SW 1271 (cell line): ENCODE measurements at places on chromosomes 2 and 18.

- DNase-seq: no peak
Observed at GRCh38 chr2:170377500-170378207, 199.7 kb downstream of the MYO3B start.

DNA sequence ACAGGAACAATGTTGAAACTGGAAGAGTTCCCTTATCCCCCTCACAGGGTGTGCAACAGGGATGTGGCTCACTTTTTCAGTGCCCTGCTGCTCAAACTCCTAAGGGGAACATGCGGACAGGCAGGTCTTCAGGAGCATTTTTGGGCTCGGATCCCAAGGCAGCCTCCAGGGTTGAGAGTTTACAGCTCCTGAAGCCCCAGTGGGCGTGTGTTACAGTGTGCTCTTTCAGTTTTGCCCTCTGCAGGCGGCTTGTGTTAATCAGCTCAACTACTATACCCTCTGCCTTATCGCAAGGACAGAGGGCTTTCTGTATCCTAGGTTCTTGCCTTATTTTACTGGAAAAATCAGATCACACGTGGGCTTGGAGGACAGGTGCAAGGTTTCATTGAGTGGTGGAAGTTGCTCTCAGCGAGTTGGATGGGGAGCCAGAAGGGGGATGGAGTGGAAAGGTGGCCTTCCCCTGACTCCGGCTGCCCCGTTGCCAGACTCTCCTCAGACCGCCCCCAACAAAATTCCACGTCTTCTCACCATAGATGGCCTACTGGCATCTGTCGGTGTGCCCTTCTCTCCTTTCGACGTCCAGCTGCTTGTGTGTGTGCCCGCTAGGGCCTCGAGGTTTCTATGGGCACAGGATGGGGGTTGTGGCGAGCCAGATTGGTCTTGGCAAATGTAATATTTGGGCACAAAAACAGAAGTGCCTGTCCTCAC lies 541.9 kb downstream of the TMX3 start:
- no peak for DNase-seq

DNA sequence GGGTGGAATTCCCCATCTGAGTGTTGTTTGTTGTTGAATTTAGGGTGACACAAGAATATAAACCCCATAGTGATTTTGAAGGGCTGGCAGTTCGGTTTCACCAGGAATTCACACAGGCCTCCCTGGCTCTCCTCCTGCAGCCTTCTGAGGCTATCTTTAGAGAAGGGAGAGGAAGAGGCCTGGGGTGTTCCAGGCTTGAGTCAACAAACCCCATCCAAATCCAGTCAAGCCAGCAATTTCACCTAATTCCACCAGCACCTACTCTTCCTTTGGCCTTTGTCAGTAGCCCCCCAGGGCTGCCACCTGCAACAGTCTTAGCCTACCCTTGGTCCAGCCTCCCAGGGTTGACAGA lies 32.0 kb downstream of the MARCHF4 start:
- DNase-seq: no peak

GRCh38 chr18:35142275-35142615 lies 98.6 kb upstream of the ZNF397 start:
- no peak for DNase-seq

DNA sequence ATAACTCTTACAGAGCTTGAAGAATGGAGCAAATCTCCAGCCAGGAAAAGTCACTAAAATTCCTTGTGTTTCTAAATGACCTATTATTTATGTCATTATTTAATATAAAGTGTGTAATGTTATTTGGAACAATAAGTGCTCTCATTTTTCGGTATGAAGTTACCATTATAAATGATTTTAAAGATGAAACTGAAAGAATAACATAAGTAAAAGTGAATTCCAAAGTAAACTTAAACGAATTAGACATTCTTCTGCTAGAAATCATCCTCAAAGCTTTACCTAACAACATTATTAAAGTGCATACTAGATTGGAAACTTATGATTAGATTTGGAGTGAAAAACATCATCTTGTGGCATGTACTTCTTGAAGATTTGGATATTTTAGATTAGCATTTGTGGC lies 897.2 kb upstream of the CDH2 start:
- no peak for DNase-seq

DNA sequence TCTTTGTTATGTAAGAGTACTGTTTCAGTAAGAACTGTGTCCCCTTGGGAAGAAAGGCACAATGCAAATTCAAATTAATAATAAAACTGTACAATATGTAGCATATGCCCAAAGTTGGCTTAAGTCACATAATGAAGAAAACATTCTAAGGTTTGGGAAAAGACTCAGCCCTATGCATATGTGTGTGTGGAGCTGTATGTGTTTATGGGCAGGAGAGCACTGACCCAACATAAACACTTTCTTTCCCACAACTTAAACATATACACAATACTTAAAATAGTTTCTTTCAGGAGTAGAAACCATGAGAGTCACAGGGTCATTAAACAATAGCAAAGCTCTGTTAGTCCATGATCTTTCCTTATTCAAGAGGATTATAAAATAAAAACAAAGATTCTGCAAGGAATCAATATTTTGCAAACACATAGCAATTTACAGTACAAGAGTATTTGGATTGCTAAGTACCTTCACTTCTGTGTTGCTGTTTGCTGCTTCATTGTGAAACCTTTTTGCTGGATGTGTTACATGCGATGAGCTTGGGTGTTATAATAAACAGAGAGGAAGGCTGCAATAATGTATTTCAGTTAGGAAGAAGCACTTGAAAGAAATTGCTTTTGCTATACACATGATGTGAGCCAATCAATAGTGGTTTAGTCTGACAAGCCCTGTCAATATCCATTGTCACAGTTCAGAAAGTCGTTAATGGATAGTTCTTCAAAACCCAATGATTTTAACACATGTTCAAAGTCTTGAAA lies 347.3 kb downstream of the ARHGAP15 start:
- DNase-seq: no peak

DNA sequence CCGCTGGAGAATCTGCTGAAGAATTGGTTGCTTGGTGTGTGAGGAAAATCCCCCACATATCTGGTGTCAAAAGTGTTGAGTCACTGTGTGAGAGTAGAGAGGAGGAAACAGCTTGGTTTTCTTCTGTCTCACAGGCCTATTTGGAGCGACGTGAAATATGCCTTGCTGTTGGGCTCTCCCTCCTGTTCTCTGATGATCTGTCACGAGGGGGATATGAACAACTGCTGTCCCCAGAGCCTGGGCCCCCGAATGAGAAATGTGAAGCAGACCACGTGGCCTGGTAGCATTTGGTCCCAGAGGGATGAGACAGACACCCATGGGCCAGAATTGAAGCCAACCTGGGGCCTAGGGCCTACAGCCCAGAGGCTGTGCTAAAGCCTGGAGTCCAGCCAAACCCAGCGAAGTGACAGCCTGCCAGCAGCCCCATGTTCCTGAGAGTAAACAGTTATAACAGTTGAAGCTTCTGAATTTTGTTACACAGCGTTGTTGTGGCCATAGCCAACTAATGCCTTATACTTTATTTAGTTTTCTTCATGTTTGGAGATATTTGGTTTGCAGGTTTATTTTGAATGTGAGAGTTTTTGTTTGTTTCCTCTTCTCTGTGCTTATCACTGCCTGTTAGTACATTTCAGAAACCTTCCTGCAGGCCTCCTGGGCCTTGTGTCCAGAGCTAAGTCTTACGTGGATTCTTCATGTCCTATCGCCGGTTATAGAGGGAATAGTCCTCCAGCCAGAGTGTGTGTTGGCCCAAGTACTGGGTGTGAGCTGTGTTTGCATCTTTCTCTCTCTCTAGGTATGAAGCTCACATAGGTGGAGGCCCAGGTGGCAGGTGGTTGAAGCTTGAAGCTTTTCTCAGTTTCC lies 18.7 kb upstream of the COLEC12 start:
- DNase-seq: no peak

DNA sequence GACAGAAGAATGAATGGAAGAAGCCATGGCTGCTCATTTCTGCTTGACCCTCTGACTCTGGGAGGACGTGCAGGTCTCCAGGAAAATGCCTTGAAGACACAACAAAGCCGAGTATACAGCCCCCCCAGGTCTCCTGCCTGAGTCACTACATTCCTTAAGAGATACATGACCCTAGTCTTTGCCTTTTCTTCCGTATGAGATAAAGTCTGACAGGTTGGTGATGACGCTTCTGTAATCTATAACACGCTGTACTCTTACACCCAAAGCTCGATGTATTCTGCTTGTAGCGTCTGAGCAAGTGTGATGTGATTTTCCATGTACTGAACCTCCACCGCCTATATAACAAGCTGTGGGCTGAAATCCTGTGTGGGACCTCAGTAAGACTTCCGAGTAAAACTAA lies 77.3 kb downstream of the KCTD1 start:
- no peak for DNase-seq

- DNase-seq: no peak
Observed at GRCh38 chr2:199882667-199883066, 28.4 kb upstream of the C2orf69 start.

DNA sequence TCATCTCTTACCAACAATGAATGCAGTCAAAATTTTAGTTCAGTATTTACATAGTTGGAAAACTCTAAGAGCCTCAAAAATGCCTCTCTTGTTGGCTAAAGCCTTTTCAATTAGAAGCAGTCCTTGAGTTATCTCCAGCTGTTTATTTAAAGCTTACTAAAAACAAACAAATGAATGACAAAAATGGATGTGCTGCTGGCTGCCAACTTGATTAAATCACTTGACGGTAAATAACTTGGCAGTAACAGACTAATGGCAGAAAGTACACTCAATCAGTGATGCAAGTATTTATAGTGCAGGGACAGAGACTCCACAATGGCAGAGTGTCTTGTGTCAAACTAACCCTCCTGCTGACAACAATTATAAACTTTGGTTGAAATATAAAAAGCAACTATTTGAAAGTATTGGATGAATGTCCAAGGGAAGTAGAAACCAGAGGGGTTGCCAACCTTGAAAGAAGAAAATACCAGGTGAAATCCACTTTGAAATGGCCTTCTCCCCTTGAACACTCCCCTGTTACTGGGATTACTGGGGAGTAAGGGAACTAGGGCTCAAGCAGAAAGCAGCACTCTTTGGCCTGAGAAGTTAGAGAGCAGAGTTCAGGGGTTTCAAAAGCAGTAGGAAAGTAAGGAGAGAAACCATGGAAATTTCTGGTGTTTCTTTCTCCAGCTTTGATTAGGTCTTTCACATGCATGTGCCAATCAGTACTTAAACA lies 245.2 kb upstream of the SPHKAP start:
- DNase-seq: no peak

DNA sequence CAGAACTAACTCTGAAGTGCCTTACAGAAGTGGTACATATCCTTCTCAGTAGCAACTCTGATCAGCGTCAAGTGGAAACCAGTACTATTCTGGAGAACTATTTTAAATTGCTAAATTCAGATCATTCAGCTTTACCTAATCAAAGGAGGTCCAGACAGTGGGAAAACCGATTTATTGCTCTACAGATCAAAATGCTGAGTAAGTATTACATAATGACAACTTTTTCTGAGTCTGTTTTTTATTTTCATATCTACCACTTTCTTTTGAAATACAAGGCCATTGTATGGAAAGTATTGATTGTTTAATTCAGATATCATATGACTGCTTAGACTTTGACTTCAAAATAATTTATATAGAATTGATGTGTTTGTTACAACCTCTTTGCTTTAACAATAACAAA lies 68.7 kb downstream of the NBEAL1 start:
- no peak for DNase-seq

DNA sequence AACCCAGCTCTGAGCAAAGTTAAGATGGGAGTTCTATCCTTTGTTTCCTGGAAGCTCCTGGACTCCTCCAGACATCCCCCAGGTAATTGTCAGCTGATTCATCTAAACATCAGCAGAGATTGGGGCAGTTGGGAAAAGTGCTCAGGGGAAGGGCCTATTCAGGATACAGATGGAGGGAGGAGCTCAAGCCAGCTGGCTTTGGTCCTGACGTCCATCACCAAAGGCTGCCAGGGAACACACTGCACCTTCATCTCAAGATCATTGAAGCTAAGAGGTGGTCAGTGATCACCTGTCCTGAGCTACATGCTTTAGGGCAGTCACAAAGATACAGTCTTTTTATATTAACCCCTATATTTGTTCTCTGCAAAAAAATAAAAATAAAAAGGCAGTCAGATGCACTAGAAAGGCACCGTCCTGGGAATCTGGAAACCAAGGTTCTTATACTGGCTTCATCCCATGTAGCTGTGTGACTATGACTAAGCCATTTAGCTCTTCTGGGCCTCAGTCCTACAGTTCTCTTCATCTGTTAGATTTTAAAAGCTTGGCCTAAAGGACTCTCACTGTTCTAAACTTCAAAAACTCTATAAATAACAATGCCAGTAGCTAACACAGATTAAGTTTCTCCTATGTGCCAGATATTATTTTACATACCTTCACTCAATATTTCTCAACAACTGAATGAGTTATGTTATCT lies 446.5 kb downstream of the BCL11A start:
- no peak for DNase-seq

DNA sequence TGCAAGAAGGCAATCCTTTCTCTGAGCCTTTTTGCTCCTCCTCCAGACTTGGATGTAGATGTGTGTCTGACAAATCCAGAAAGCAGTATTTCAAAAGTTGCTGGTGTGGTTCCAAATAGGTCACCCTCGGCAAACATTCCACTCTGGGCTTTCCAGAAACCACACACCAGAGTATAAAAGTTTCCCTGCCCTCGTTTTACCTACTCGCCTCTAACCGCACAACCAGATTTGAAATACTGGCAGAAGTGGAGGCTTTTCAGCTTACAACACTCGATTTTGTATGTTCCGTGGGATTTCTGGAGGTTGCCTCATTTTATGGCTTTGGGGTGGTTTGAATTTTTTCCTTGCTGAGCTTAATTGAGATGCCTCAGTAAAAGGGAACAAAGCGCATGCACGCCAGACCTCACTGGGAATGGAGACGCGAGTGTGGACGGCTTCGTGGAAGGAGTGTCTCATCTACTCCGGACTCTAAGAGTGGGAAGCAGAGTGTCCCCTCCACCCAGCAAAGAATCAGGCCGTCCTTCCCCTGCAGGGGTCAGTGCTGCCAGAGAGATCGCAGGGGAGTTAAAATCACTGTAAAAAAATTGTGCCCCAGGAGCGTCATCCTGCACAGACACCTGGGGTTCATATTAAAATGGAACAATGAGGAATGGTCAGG lies 44.0 kb upstream of the RPL31 start:
- no peak for DNase-seq

DNA sequence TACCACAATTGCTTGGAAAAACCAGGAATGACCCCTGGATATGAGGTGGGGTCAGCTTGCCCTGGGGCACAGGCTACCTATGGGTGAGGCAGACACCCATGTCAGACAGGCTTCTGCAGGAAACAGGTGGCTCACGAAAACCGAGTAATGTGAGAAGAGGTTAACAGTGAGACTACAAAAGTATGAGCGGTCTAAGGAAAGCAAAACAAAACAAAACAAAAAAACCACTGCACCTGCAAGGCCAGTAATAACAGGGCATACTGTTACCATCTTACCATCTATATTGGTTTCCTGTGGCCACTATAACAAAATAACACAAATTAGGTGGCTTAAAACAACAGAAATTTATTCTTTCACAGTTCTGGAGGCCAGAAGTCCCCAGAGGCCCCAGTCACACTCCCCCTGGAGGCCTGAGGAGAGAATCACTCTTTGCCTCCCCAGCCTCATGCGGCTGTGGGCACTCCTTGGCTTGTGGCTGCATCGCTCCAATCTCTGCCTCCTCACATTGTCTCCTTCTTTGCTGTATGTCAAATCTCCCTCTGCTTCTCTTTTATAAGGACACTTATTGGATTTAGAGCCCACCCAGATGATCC lies 86.6 kb upstream of the EPC2 start:
- no peak for DNase-seq

- no peak for DNase-seq
Observed at GRCh38 chr2:18625563-18625962, 36.2 kb upstream of the NT5C1B start.
